ENCODE measurements at places on chromosomes 12 and 14.
A peak's percentile ranks its signal among the peaks of the same experiment; 100 is the strongest.

DNA sequence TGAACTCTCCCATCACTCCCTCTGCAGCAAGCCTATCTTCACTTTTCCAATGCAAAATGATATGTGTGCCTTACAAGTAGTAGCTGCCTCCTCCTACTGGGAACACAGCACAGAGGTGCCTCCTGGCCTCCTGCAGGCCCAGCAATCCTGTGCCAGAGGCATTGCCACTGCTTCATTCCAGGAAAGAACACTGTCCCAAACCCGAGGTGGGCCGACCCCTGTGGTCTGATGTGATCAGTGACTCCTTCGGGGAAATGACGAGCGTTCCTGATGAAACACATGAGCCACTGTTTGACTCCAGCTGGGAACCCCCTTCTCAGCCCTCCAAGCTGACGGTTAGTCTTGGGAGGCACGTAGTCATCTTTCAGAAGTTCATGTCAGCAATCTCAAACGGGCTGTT is 19.5 kb downstream of the PSMC1 start:
- DNase-seq, result no peak

DNA sequence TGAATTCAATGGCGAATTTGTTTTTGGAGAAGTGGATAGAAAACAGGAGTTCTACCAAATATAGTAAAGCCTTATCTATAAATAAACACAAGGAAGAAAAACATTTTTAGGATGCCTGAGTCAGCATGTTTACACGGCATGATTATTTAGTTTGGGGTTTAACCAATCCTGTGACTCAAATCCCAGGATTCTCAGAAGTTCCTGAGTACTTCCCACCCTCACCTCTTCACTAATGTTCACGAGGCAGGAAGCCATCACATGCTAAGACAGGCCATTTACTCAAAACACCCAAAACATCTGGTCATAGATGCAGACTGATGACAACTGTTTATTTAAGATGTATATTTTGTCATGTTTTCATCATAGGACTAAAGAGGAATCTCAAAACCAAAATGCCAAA is 3.4 kb upstream of the GLRX5 start:
- peak; percentile 86 for DNase-seq

DNA sequence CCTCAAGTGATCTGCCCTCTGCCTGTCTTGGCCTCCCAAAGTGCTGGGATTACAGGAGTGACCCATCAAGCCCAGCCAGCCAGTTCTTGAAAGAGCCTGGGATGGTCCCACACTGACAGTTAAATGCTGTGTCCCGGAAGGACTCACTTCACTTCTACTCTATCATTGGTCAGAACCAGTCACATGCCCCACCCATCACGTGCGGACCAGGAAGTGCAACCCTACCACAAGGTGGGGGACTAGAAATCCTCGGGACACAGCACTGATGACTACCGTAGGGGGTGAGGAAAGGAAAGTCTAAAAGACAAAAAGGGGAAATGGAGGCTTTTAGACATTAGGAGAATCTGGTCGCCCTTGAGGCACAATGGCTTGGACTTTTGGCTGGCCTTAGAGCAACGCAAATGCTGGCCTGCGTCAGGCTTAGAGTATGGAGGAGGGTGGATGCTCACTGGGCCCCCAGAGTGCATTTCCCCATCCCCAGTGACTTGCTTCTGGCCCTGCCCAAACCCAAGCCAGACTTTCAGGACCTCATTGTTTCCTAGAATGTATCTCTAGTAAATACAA is 207.7 kb downstream of the TTC8 start:
- no peak for DNase-seq

DNA sequence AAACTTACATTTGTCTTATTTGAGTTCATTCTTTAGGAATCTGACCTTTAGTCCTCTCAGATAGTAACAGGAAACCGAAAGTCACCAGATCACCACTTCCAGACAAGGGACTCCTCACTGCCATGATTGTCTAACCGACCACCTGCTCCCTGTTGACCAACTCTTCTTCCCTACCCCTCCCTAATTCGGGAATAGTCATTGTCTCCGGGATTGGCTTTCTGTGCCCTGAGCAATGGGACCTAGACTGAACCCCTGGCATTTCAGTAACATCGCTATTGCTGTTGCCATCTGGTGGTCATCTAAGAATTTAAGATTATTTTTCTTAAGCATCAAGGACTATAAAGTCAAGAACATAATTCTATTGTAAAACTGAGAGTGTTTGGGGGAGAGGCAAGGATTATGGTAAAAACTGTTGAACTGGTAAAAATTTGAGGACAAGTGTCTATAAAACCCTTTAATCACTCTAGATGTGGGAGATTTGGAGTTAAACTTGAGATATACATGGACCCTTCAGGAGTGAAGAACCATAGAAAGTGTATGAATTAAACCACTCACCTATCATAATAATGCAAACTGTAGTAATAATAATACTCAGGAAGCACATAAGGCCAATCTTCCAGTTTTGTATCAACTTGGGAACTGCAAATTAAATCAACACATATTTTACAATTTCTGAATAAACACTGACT is 6.3 kb downstream of the CLEC2A start:
- DNase-seq, result peak; percentile 44

DNA sequence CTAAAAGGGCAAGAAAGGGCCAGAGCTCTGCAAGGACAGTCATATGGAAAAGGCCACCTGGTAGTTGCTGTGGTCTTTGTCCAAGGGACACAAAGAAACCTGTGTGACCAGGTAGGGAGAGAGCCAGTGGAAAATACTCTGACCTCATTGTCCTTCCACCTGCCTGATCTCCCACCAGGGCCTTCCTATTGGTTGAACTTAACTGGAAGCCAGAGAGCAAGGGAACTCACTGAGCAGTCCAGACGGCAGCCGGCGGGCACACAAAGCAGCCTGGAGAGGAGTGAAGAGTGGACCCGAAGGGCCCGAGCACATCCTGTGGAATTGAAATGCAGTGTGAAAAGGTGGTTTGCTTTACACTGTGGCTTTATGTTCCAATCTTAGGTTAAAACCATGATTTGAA is 120.7 kb downstream of the SLC25A21 start:
- DNase-seq, result no peak

- DNase-seq, result peak; percentile 60
Measured at GRCh38 chr14:83433618-83434017, 1900.0 kb upstream of the SEL1L start.

- DNase-seq, result no peak
Measured at GRCh38 chr12:39443929-39444209, 949 bp upstream of the KIF21A start.

GRCh38 chr12:93552427-93552826 is 20.0 kb upstream of the SOCS2 start:
- no peak for DNase-seq

DNA sequence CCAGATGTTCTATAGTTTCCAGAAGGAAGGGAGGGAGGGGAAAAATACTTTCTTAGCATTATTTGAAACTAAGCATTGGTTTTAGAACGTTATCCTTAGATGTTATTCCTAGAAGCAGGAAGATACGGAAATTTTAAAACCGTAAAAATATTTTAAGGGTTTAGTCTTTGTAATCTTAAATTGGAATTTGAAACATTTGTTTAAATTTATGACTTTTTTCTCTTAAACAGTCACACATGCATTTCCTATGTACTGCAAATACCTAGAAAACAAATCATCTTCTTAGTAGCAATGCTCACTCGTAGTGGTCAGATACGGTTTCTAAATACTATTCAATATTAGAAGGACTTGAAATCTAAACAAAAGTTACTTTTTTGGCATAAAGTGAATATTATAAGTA is 282.0 kb downstream of the ERC1 start:
- DNase-seq, result peak; percentile 7

DNA sequence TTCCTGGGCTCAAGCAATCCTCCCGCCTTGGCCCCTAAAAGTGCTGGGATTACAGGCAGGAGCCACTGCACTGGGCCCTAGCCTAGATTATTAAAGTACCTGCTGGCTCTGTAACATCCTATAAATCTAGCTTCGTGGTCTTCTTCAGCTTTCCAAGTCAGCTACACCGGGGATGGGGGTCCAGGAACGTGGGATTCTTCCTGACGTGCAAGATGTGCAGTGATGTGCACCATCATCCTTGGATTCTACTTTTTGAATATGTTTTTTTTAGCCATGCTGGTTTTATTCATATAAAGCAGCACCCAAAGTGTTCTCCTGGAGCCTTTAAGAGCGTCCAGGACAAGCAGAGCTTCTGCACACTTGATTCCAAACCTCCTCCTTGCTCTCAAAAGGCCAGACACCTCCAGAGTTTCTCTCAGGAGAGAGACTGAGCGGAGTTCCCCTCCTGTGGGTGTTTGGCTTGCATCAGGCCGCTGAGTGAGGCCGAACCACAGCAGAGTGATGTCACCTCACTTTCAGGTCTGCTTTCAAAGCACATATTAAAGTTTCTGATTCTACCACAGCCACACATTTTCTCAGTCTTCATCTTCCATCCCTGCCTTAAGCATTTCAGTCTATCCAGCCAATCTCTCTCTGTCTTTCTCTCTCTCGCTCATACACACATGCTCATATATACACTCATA is 33.4 kb downstream of the VCPKMT start:
- DNase-seq, result peak; percentile 24

DNA sequence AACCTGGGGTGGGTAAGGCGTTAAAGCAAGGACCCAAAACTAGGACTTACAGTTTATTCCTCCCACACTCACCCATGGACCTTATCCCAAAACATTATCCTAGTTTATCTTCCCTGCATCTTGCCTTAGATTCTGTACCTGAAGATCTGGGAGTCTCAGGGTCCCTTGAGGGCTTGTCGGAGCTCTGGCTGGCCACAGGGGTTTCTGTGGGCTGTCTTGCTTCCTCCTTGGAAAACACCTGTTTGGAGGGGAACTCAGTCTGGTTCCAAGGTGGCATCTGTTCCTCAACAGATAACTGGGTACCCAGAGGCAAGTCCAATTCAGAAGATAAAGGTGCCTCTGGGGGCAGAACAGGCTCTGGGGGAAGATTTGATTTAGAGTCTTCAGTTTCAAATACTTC is 1.7 kb downstream of the CDCA3 start:
- DNase-seq, result no peak

- no peak for DNase-seq
Measured at GRCh38 chr12:9346866-9347327, 138.7 kb upstream of the PZP start.

GRCh38 chr12:115411121-115411520 is 727.1 kb upstream of the TBX3 start:
- DNase-seq, result no peak

DNA sequence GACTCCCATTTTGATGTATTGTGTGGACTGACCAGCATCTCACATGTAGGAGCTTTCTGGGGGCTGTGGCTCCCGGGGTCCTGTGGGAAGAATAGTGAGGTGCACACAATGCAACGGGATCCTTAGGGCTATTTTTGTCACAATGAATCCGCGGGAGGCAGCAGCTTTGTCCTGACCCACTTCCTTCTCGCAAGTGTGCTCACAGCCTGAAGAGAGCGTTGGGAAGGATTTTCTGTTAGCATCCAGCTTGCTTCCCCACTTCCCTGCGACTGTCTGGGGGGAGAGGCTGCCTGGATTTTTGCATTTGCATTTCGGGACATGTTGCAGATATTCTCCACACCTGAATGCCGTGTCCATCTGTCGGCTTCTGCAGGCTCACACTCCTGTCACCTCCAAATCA is 31.9 kb downstream of the FZD10 start:
- DNase-seq, result no peak

- no peak for DNase-seq
Measured at GRCh38 chr12:58172433-58173073, 231.2 kb downstream of the ATP23 start.

DNA sequence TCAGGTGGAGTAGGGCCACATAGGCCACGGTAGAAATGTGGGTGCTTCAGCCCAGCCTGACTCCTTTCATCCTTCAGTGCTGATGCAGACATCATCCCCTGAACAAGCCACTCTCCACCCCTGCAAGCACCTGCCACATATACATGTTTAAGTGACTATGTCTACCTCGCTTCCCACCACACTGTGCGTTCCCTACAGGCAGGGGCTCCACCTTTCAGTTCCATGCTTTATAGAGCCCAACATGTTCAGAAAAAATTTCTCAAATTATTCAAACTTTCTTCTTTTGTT is 11.6 kb downstream of the SLC7A7 start:
- no peak for DNase-seq

DNA sequence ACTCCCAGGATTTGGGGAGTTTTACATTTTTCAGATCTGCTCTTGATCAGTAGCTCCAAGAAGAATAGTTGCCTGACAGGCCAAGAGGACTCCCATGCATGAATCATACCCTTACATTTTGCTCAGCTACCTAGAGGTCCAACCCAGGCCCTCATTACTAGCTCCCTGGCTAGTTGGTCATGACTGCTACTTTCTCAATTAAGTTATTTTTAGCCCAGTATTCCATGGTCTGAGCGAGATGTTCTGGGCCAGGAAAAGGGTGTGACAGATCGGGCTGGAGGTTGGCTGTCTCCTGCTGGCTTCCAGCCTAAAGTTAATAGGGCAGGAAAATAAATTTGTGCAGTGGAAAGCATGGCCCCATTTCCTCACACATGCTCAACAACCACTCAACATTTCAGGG is 379.2 kb downstream of the GRIN2B start:
- DNase-seq, result no peak

- no peak for DNase-seq
Measured at GRCh38 chr12:93497456-93497855, 30.1 kb downstream of the MRPL42 start.

DNA sequence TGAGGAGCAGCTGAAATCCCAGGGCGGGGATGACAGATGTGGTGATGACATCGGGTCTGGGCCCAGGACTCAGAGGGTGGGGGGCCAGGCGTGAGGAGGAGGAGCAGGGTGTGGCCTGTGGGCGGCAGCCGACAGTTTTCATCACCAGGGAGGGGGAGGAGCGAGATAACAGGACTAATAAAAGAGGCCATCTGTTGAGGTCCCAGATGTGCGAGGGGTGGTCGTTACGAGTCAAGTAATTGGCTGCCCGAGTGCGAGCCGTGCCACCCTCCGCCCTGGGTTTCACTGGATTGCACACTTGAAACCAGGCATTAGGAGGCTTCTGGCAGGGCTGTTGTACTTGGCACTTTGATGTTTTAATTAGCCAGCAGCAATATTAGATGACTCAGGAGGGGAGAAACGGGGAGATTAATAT is 67.2 kb downstream of the NOS1 start:
- no peak for DNase-seq

DNA sequence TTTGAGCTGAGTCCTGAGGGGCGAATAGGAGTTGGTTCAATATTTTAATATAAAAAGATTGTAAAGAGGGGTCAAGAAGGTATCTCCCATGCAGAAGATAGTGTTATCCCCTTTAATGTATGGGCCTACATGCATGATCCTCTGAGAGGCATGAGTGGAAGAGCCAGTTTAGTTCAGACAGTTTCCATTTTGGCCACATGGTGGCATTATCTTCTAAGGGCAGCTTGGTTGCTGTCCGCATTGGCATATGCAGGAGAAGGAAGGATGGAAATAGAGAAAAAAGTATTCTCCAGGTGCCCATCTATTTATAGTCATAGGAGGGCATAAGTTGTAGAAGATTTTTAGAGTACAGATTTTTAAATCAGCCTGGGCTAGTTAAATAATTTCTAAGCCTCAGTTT is 5.4 kb downstream of the SAMD4A start:
- DNase-seq, result peak; percentile 48

GRCh38 chr14:99950181-99950580 is 115.0 kb upstream of the EVL start:
- no peak for DNase-seq

- DNase-seq, result peak; percentile 40
Measured at GRCh38 chr14:25406818-25407217, 356.9 kb upstream of the STXBP6 start.

GRCh38 chr12:13198876-13199275 is 2.4 kb downstream of the EMP1 start:
- DNase-seq, result no peak

GRCh38 chr12:49962861-49963765 is 1.4 kb downstream of the AQP5 start:
- DNase-seq, result peak; percentile 47

GRCh38 chr12:85979641-85980040 is 105.5 kb downstream of the NTS start:
- DNase-seq, result no peak

- DNase-seq, result no peak
Measured at GRCh38 chr14:99971941-99972747, 93.1 kb upstream of the EVL start.
